ENCODE measurements at places on chromosomes 4 and X. TPM values are rescaled to one million over a fixed set of nuclear protein-coding genes. Genes with fewer than 3 reads are reported as not detected.

The CXorf49 gene
- polyA plus RNA-seq, result not detected

DNA sequence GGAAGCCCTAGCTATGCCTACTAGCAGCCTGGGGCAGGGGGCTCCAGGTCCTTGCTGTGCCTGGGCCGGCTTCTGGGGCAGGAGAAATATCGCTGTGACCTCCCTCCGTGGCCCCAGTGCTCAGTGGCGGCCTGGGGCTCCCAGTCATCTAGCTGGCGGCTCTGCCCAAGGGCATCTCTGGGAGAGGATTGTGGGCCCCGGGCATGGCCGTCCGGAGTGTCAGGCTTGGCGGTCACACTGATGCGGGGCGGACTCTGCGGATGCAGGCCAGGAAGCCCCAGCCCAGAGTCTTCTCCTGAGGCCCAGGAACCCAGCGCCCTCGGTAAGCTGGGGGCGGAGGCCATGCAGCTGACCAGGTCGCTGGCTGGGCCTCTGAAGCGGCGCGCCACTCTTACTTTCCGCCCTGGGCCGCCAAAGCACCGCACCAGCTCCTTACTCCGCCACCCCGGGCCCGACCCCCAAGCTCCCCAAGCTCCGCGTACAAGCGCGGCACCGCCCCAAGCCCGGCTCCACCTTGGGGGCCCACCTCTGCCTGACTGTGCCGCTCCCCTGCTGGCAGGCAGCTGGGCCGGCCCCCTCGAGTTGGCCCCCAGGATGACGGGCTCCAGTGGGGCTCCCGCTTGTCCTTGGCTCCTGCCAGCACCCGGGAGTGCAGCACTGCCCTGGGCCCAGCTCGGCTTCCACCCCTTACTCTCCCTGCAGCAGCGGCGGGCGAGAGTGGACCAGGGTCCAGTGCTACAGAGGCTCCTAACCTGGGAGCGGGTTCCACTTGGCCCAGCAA is 720.0 kb downstream of the PCDH18 start:
- no peak for DNase-seq

GRCh38 chrX:150499240-150499639 is 69.2 kb upstream of the MTM1 start:
- no peak for DNase-seq

DNA sequence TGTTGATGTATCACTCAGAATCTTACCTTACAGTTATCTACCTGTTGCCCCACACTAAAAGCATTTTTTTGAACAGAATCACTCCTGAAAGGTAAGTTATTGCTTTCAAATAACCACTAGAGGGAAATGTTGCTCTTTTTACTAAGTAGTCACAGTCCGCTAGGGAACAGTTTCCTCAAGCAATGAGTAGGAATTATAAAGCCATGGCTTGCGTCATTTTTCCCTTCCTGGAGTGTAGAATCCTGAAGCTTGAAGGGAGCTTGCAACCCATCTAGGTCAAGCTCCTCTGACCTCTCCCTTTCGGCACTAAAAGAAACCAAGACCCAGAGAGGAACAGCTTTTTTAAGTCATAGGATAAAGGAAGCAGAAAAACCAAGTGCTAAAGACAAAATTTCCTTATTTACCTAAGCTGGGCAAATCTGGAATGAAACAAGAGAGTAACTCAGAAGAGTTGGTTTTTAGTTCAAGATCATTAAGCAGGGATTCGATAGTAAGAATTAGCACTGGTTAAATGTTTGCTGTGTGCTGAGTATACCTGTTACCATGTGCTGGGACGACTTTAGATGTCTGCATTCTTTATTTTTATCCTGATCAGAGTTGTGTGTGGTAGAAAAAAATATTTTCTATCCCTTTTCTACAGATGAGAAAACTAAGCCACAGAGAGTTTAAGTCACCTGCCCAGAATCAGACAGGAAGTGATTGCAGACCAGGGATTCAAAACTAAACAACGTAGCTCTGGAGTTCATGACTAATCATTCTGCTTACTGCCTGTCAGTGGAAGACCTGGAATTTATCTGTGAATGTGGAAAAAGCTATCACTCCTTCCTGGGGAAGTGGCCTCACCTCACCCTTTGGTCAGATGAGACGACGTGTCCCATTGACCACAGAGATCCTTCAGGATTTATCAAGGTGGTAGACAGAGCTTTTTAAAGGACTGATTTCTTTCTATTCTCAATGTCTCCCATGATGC is 631.5 kb downstream of the RAB28 start:
- DNase-seq, result peak; percentile 78

GRCh38 chrX:81202943-81203342 is 1.0 kb downstream of the SH3BGRL start:
- DNase-seq, result no peak

DNA sequence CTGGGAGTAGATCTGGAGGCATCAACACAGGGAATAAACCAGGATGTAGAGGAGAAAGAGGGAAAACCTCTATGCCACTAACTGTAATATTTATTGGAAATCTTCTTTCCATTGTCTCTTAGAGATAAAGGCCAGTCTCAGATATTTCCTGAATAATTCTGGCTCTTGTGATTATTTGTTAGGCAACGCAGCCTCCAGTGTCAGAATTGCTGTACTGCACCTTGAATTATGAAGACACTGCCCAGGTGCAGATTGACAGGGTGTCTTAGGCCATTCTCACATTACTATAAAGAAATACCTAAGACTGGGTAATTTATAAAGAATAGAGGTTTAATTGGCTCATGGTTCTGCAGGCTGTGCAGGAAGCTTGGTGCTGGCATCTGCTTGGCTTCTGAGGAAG is 100.7 kb upstream of the ZDHHC15 start:
- peak; percentile 2 for DNase-seq

- DNase-seq, result peak; percentile 37
Observed at GRCh38 chrX:103101299-103102042, 8.5 kb upstream of the NXF3 start.

GRCh38 chr4:29153642-29154041 is 1566.5 kb upstream of the PCDH7 start:
- no peak for DNase-seq

DNA sequence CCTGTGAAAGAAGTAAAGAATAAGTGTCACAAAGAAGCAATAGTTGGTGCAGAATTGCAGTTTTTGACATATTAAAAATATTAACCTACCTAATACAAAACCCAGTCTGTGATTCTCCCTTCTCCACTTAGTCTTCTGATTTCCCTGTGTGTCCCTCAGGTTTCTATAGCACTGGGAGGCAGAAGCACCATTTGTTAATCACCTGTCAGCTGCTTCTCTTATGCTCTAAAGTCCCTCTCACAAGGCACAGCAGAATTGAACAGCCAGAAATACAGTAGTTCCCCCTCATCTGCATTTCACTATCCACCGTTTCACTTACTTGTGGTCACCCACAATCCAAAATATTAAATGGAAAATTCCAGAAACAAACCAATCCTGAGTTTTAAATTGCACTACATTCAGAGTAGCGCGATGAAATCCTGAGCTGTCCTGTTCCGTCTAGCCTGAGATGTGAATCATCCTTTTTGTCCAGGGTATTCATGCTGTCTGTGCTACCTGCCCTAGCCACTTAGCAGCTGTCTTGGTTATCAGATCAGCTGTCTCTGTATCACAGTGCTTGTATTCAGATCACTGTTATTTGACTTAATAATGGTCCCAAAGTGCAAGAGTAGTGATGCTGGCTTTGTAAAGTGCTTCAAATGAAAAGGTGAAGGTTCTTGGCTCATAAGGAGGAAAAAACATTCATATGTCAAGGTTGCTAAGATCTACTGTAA is 984.1 kb upstream of the GRID2 start:
- DNase-seq, result no peak

DNA sequence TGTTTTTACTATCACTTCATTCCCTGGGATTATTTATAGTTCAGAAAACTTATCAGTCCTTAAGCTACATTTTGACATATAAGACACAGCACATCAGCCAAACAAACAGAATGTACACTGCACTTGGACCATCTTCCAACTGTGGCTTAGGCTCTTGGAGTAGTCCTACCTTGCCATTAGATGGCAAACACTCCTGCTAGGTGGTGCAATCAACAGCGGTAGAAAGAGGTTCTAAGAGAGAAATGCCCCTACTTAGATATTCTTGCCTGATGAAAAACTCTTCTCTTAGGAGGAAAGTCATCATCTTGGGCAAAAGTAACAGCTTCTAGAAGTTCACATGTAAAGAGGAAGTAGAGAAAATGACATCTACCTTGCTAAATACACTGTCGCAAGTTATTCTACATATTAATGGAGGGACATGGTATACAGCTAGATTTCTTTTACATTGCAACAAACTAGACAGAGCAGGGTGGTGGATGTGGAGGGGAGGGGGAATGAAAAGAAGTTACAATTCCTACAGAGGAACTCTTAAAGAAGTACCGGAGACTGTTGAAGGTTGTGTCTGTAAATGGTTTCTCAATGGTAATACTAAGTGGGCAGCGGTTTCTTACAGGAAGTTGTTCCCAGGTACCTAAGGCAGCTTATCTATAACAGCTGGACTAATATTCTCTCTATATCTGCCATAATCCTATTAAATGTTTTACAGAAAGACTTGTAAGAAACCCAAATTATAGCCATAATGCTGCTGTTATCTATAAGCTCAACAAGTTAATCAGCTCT is 8.1 kb upstream of the STPG2 start:
- DNase-seq, result no peak

- DNase-seq, result no peak
Observed at GRCh38 chrX:23811108-23811651, 28.2 kb downstream of the SAT1 start.

DNA sequence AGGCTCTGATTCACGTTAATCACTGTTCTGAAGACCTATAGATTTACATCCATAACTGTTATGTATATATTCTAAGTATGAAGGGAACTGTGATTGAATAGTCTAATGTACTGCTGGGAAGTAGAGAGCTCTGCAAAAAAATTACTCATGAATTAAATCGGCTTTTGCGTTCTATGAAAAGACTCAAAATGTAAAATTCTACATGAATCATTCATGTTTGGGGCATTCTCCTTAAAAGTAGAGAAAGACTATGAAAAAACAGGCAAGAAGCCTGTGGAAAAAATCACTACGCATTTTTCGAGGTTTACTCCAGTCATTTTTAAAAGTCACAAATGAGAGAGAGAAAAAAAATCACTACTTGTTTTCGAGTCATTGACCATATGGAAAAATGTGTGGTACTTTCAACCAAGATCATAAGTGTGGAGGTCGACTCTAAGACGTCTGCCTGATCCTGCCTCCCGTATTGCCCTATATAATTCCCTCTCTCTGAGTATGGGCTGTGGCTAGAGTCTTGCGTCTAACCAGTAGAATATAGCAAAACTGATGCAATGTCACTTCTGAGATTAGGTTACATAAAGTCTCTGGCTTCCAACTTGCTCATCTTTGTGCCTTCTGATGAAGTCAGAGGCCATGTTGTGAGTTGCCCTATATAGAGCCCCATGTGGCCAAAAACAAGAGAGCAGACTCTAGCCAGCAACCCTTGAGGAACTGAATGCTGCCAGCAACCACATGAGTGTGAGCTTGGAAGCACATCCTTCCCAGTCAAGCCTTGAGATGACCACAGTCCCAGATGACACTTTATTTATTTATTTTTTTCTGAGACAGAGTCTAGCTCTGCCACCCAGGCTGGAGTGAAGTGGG is 32.1 kb upstream of the VEGFD start:
- DNase-seq, result no peak

GRCh38 chr4:63894161-63894560 is 515.1 kb downstream of the TECRL start:
- no peak for DNase-seq

Measured in cardiac muscle cell (in vitro differentiated cells and primary cell).